Mucosa of gallbladder (tissue), 1 donor: ENCODE measurements at places on chromosomes 6 and 20.

DNA sequence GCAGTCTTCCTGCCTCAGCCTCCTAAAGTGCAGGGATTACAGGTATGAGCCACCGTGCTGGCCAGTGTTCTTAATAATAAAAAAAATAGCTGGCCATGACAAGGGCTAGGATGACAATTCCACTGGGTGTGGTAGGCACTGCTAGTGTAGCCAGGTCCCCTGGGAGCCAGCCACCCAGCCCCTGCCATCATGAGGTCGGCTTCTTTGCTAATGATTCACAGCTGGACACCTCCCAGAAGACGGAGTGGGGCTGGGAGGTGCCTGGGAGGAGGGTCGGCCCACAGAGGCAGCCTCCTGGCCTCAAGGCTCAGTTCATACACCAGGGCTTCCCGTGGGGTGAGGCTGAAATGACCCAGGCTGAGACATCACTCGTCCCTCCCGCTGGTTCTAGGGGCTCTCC is 230.4 kb downstream of the TAF4 start:
- no peak for DNase-seq

DNA sequence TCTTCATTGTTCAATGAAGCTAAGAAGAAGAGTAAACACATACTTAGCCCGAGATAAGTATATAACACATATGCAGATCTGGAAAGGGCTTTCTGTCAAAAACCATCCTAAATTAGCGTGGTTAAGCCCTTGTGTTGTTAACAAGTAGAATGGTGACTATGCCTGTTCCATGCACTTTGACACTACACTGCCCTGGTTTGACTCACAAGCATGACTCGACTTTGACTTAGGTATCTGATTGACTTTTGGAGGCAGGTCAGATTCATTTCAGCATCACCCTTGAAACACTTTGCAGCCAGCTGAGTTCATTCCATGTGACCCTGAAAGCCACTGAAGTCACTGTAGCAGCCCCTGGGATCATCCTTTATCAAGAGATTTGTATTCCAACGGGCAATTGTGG is 239.8 kb downstream of the TBX18 start:
- no peak for DNase-seq

DNA sequence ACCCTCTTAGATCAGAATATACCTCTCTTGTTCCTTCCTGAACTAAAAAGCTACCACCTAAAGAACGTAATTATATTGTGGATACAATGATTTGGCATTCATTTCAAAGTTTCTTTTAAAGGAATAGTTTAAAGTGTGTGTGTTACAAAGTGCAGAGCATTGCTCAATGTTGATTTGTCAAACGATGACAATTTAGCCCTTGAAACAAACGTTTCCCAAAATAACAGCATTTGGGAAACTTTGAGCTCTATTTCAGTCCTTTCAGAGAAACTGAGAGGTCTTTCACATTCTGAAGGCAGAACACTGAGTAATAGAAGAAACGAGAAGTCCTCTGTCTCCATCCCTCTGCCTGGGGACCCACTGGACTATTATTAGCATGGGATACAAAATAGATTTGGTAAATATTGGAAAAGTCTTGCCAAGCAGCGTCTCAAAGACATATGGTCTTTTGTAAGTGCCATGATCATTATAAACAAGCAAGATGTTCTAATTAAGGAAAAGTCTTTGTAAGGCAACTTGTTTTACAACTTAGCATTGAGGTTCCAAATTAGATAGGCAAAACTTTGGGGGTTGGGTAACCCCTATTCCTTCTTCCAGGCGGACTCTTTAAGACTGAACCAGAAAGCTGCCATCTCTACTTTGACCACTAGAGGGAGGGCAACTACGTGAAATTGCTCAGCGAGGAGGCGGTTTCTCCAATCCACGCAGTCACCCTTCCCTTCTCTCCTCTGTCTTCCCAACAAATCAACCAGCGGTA is 208.8 kb downstream of the RNF144B start:
- peak; percentile 65 for DNase-seq

DNA sequence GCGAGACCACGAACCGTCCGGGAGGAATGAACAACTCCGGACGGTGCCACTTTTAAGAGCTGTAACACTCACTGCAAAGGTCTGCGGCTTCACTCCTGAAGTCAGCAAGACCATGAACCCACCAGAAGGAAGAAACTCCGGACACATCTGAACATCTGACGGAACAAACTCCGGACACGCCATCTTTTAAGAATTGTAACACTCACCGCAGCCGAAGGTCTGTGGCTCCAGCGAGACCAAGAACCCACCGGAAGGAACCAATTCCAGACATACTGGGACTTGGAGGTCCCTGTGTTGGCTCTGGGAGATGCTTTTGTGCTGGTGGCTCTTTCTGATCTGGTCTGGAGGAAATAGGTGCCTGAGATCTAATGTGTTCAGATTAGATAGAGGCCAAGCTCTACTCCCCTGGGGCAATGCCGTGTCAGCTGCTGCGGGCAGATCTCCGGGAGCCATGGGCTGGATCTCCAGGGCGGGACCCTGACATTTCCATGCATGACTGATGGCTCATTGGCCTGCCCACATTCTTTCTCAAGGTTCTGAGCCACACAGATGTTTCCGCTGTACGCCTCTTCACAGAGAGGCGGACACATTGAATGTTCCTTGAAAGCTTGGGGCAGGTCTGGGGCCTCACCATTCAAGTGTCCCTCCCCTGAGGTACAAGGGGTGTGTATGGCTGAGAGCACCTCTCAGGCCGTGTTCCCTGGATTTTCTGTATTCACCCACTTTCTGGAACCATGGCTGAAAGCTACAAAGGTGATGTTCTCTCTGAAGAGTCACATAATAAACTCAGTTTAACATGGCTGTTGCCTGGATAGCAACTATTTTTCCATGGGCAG is 29.3 kb downstream of the GMPR start:
- DNase-seq: no peak

DNA sequence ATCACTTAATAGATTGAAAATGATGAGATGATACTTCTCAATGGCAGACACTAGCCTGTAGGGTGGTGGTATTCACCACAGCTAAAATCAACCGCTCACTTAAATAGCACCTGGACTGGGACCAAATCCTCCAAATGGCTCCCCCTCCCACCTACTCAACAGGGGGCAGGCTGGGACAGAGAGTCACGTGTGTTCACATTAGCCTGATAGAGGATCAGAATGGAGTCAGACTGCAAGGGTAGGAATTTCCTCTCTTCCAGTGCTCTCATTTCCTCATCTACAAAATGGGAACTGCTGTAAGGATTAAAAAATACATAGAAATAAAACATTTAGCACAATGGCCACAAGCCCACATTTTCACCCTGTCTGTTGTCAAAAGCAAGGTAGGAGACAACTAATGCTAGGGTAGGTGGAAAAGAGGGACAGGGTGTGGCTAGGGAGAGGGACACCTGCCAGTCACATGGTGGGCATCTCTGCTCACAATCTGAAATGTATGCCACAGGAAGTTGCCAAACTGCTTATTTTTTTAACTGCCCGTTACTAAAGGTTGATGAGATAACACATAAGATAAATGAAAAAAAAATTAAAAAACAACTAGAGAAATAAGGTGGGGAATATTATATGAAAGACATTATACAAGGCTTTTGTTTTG is 55.3 kb downstream of the BACH2 start:
- no peak for DNase-seq
